ENCODE measurements at places on chromosomes 5 and 9.

DNA sequence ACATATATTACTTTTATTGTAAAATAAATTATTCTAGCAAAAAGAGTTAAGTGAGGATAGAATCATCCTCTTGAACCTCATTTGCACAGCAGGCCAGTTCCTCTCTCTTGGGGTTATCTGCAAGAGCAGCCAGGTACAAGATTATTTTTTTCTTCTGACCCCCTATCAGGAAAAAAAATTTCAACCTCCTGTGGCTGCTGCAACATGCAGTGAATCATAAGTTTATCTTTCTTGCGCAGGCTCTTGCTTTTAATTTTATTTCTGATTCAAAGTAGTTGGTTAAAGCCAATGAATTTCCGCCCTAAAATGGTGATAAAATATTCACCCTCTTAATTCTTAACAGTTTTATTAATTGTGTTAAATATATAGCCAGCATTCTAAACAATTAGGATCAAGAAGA, 69.7 kb upstream of the PPP3R2 start:
- no peak for DNase-seq

GRCh38 chr5:176812269-176813259, 2.2 kb downstream of the UNC5A start:
- DNase-seq, result no peak

DNA sequence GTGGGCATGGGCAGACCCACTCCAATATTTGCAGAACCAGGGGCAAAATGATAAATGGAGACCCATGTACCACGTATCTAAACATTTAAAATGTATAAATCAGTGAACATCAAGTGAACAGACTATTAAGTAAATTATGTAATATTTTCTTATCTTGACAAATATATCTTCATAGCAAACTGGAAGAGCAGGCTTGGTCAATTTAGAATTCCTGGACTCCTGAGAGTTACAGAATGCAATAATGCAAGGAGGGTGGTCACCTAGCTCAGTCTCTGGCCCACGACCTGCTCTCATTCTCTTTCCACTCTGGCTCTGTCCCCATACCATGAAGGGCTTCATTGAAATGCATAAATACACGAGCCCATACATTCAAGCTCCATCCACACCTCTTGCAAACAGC, 398.0 kb downstream of the ENC1 start:
- no peak for DNase-seq

- DNase-seq, result no peak
Measured at GRCh38 chr9:86253577-86253976, 5.9 kb downstream of the C9orf153 start.

GRCh38 chr5:91373006-91373405, 10.1 kb downstream of the ARRDC3 start:
- no peak for DNase-seq

DNA sequence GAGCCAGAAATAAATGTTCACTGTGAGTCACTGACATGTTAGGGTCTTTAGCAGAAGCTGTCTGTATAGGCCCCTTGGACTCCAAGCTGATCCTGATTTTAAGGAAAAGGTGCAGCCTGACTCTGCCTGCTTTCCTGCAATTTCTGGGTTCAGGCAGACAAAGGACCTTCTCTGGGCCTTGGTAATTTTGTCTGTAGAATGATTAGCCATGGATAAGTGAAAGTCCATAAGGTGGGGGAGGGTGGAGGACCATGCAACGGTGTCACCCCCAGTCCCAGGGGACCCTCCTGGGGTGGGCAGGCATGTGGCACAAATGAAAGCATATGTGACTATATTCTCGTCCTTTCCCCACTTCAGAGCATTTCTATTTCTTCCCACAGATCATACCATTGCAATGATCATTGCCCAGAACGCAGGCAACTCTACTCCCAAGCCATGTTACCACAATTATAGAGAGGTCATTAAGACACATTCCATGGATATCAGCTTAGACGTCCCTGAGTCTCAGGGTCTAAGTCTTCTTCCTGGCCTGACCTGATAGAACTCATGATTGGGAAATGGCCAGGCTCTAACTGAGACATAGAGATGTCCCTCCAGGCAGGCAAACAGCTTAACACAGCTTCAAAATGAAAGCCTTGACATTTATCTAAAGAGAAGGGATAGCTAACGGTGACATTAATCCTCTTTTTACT, 157.9 kb upstream of the ALDH1B1 start:
- DNase-seq, result no peak

GRCh38 chr5:35502206-35502605, 115.5 kb upstream of the SPEF2 start:
- no peak for DNase-seq

Data from GOT3 (cell line).